ENCODE measurements at places on chromosomes 16 and 17. TPM values are rescaled to one million over a fixed set of nuclear protein-coding genes. Genes with fewer than 3 reads are reported as not detected.
A peak's percentile ranks its signal among the peaks of the same experiment; 100 is the strongest.

The LRRC37A gene
- 1.8 TPM for total RNA-seq

DNA sequence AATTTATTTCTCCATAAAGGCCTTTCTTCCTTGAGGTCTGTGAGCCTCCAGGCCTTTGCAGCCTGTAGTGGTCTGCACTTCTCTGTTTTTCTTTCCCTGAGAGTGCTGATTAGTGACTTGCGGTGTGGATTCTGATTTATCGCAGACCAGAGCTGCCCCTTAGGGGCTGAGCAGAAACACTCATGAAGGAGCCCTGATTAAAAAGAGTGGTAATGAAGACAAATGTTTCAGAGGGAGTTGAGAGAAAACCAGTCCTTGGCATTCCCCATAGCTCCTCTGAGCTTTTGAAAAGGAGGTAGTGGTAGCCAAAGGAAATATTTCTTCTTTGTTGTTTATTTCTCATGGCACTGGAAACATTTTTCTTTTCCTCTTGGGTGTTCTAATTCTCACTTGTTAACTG lies 268.1 kb upstream of the TBX2 start:
- no peak overlapping the region for H3K27ac ChIP-seq
- no peaks in the 10 kb centered on the region for H3K36me3 ChIP-seq
- no peak for DNase-seq
- no peak overlapping the region for H3K4me3 ChIP-seq
- H3K27me3 ChIP-seq = no peaks in the 10 kb centered on the region
- no peaks in the 10 kb centered on the region for H3K4me1 ChIP-seq

The SUPT6H gene
- 52.7 TPM for total RNA-seq

DNA sequence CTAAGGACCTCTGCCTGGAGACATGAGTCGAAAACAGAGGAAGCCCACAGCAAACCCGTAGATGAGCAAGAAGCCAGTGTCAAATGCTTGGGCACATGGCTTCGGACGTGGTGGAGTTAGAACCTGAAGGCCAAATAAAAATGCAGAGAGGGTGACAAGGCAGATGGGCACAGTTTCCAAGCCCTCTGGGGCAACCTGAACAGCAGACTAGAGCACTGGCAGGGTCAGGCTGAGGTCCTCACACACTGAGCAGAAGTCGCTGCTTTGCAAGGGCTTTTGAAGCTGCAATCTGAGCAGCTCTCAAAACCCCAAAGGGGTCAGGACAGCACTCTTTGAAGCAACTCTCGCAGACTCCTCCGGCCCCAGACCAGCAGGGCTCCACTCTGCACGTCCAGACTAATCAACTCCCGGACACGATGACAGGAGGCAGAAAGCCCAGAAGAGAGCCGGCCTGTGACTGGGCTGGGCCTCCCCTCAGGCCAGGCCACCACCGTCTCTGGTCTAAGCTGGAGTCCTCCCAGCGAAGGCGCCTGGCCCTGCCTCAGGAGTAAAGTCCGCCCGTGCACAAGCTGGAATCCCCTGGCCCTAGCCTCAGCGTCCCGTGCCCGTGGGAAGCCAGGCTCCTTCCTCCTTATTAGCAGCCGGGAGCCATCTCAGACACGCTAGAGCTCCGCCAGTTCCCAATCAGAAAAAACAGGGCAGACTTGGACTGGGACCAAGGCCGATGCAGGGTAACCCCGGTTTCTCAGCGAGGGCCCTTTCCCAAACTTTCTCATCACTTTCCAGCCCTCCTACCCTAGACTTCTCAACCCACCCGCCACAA lies 924 bp downstream of the SMARCD2 start:
- H3K27me3 ChIP-seq = no peaks in the 10 kb centered on the region
- peak overlapping the region; percentile 80 for H3K27ac ChIP-seq
- H3K36me3 ChIP-seq = no peaks in the 10 kb centered on the region
- no peak for DNase-seq
- H3K4me1 ChIP-seq = peaks cover 18% of the 10 kb centered on the region

The LITAF gene
- total RNA-seq = 168 TPM

GRCh38 chr17:42687707-42688320 lies 5.5 kb downstream of the CNTNAP1 start:
- H3K4me3 ChIP-seq = no peak overlapping the region
- no peaks in the 10 kb centered on the region for H3K27me3 ChIP-seq
- no peak for DNase-seq
- no peaks in the 10 kb centered on the region for H3K4me1 ChIP-seq

GRCh38 chr16:84957192-84957591 lies 54.1 kb downstream of the ZDHHC7 start:
- no peak overlapping the region for H3K27ac ChIP-seq
- no peaks in the 10 kb centered on the region for H3K27me3 ChIP-seq
- no peak for DNase-seq
- H3K4me1 ChIP-seq = peaks cover 4% of the 10 kb centered on the region
- H3K36me3 ChIP-seq = no peaks in the 10 kb centered on the region

The UMOD gene
- not detected for total RNA-seq

The TPSAB1 gene
- total RNA-seq = not detected

GRCh38 chr16:90026135-90026534 lies 6.9 kb upstream of the DBNDD1 start:
- H3K27me3 ChIP-seq = no peaks in the 10 kb centered on the region
- no peak for DNase-seq
- H3K36me3 ChIP-seq = no peaks in the 10 kb centered on the region
- H3K4me1 ChIP-seq = no peaks in the 10 kb centered on the region
- H3K27ac ChIP-seq = no peak overlapping the region
- no peak overlapping the region for H3K4me3 ChIP-seq

- H3K27ac ChIP-seq = no peak overlapping the region
- H3K36me3 ChIP-seq = no peaks in the 10 kb centered on the region
- peaks cover 8% of the 10 kb centered on the region for H3K4me1 ChIP-seq
- no peak overlapping the region for H3K4me3 ChIP-seq
Observed at GRCh38 chr17:75637143-75637538, 3.9 kb downstream of the SMIM5 start.

The OR3A3 gene
- not detected for total RNA-seq

The DPEP3 gene
- total RNA-seq = not detected

DNA sequence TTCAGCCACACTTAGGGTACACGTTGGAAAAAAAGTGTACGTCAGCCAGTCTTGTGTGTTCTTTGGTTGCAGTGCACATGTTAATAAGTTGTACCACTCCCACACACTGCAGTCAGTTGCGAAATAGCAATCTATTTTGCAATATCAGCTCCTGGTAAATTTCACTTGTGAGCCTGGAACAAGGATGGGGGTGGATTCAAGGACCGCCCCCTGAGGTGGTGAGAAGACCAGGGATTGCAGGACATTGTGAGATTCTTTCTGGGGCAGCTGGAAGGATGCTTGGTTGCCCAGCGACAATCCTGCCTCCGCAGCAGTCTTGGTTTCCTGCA lies 78.6 kb upstream of the ZFHX3 start:
- H3K4me1 ChIP-seq = no peaks in the 10 kb centered on the region
- H3K27ac ChIP-seq = no peak overlapping the region
- no peaks in the 10 kb centered on the region for H3K27me3 ChIP-seq
- DNase-seq = no peak
- no peak overlapping the region for H3K4me3 ChIP-seq

GRCh38 chr17:48550502-48551213 lies 5.7 kb upstream of the HOXB2 start:
- no peak overlapping the region for H3K4me3 ChIP-seq
- no peak overlapping the region for H3K27ac ChIP-seq
- peaks cover 4% of the 10 kb centered on the region for H3K4me1 ChIP-seq
- H3K36me3 ChIP-seq = peaks cover 6% of the 10 kb centered on the region
- no peaks in the 10 kb centered on the region for H3K27me3 ChIP-seq

The KRT39 gene
- total RNA-seq = not detected

GRCh38 chr16:30032083-30032819 lies 1.2 kb upstream of the TLCD3B start:
- no peak overlapping the region for H3K27ac ChIP-seq
- DNase-seq = no peak
- H3K27me3 ChIP-seq = peaks cover 6% of the 10 kb centered on the region
- no peak overlapping the region for H3K4me3 ChIP-seq
- H3K36me3 ChIP-seq = no peaks in the 10 kb centered on the region

The SLC35G6 gene
- total RNA-seq = not detected

- no peak for DNase-seq
- no peaks in the 10 kb centered on the region for H3K36me3 ChIP-seq
- no peak overlapping the region for H3K27ac ChIP-seq
- H3K4me1 ChIP-seq = no peaks in the 10 kb centered on the region
Observed at GRCh38 chr17:49899191-49899485, 51.3 kb upstream of the TAC4 start.

- H3K4me3 ChIP-seq = no peak overlapping the region
- no peaks in the 10 kb centered on the region for H3K36me3 ChIP-seq
- DNase-seq = no peak
- H3K27ac ChIP-seq = no peak overlapping the region
- H3K27me3 ChIP-seq = no peaks in the 10 kb centered on the region
Observed at GRCh38 chr17:56148333-56148732, 4.9 kb upstream of the ANKFN1 start.

The APOBR gene
- total RNA-seq = 2.4 TPM

Measured in GM12878 (cell line).